ENCODE measurements at places on chromosomes 16 and 17.

DNA sequence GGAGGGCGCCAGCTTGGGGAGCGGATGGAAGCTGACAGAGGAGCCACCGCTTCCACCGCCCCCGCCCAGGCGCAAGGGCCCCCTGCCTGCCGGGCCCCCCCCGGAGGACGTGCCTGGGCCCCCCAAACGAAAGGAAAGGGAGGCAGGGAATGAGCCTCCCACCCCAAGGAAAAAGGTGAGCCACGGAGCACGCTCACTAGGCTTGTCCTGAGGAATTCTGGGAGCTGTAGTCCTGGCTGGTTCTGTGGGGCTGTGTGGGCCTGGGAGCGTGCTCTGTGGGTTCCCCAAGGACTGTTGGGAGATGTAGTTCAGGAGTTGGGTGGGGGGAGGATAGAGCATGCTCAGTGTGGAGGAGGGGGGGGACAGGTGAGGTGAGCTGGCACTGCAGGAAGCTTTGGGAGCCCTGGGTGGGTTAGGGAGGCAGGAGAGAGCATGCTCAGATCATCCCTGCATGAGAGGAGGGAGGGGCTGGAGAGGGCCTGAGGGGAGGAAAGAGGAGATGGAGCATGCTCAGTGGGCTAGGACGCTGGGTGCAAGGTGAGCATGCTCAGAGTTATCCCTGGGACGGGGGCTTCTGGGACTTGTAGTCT is 4.5 kb downstream of the FBXL19 start:
- peak; percentile 97 for DNase-seq

DNA sequence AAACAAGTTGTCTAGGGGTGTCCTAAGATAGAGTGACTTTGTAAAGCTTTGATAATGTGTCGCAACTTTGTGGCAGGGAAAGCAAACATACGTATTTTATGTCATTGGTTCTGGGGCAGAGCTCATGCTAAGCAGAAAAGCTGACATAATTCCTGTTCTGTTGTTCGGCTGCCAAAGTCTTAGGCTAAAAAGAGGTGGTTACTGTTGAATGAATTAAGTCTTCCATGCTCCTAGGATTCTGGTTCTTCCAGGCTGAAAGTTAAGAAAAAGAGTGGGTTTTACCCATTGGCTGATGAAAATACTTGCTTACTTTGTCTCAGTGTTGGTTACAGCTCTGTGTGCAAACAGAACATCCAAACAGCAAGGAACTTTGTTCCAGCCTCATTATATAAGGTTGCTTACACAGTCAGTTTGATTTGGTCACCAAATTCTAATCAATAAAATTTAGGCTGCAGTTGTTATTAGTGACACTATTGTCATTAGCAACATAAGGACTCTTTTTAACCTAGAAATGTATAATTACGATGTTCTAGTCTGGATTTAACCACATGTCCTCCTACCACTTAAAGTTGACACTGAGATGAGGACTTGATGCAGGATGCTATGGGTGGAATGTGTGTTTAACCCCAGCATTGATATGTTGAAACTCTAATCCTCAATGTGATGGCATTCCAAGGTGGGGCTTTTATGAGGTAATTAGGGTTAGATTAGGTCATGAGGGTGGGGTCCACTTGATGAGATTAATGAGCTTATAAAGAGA is 114.0 kb upstream of the GOT2 start:
- DNase-seq: no peak

DNA sequence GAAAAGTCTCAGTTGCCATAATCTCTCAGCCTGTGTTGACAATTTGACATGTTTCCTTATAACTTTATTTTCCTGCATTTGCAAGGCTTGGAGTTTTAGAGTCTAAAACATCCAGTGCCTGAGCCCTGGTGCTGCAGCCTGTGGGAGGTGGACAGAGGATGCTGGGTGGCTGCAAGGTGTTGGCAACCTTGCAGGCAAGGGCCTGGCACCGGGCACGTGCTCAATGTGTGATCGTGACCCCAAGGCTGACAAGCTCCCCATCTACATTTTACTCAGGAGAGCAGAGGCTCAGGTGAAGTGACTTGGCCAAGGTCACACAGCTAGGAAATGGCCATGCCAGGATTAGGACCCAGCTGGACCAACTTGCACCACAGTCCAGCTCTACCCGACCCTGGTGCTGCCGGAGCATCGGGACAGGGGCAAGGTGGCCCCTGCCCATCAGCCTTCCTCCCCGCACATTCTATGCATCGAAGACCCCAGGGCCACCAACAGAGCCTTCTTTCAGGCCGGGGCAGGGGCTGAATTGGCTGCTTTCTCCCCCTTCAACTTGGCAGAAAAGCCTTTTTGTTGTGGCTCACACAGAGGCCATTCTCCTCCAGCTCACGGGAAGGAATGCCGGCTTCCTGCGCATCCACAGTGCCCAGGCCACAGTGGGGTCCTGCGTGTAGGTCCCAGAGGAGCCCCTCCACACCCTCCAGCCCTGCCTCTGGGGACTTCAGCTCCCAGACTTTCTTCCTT is 23.1 kb downstream of the MMP15 start:
- no peak for DNase-seq

DNA sequence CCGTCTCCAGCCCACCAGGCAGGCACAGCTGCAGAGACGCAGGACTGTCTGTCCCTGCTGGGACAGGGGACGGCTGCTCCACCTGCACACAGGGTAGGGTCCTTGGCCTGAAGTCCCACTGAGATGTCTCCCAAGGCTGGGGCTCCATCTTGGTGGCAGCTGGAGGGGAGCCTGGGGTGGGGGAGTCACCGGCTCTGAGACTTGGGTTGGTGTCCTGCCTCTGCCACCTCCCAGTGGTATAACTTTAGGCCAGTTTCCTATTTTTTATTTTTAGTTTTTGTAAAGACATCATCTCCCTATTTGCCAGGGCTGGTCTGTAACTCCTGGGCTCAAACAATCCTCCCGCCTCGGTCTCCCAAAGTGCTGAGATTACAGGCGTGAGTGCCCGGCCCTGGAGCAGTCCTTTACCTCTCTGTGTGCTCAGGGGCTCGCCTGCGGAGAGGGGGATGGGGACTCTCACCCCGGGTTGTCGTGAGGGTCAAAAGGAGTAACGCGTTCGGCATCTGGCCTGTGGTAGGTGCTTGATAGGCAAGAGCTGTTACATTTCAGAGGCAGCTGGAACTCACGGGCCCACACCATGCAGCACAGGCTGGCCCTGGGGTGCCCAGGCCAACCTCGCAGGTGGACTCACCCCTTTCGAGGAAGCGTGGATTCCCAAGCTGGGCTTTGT is 46.6 kb upstream of the DOC2B start:
- DNase-seq: no peak

- DNase-seq: no peak
Observed at GRCh38 chr17:83028851-83029250, 50.6 kb upstream of the METRNL start.

DNA sequence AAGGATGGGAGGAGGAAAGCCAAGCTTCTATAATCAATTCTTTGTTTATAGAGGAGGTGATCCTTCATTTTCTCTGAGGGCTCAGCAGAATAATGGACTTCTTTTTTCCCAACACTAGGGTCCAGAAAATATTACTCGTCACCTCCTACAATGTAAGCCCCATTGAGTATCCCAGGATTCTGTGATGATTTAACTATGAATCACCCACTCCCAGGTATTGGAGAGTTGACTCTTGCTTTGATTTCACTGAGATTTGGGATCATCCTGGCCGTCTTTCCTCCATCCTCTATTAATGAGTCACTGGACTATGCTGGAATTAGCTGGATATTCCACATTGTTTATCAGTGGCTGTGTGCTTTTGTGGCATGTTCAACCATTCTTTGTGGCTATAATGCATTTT is 452.0 kb downstream of the NPIPA7 start:
- DNase-seq: no peak

GRCh38 chr16:16096121-16096857 is 127.0 kb downstream of the ABCC6 start:
- DNase-seq: no peak

DNA sequence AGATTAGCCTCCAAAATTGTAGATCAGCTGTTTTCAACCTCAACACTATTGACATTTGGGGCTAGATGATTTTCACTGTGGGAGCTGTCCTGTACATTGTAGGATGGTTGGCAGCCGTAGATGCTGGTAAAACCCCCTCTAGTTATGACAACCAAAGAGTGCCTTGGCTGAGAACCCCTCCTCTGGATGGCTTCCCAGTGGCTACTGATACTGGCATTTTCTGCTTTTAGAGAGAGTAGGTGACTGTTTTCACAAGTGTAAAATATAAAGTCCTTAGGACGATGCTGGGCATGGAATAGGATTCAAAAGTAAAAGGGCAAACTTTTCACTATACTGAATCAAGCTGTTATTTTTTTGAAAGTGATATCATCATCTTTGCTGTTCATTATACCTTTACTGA is 1048.8 kb upstream of the EEF2KMT start:
- no peak for DNase-seq

DNA sequence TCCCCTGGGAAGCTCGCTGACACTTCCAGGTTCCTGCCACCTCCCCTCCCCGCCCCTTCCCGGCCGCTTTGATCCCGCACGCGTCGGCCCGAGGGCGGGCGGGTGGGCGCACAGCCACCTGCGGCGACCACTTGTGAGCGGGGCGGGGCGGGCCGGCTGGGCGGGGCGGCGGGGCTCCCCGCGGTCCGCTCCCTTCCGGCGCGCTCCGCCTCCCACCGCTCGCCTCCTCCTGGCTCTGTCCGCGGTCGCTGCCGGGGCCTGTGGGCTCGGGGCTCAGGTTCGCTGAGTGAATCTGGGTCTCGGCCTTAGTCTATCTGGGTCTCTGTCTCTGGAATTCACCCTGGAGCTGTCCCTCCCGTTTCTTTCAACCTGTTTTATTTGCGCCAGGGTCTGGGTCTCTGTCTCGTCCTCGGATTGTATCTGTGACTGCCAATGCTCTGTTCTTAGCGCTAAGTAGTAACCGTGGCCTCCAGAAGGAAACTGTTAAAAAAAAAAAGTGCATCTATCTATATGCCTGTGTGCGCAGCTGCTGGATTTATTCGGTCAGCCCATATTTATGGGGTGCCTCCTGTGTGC is 2.7 kb upstream of the HES7 start:
- no peak for DNase-seq

- no peak for DNase-seq
Observed at GRCh38 chr17:50816271-50816670, 19.1 kb upstream of the WFIKKN2 start.

GRCh38 chr17:57623620-57624019 is 121.5 kb downstream of the CCDC182 start:
- no peak for DNase-seq

- DNase-seq: no peak
Observed at GRCh38 chr16:67714522-67714921, 4.6 kb downstream of the GFOD2 start.

- DNase-seq: no peak
Observed at GRCh38 chr16:70252355-70252988, 732 bp upstream of the EXOSC6 start.

DNA sequence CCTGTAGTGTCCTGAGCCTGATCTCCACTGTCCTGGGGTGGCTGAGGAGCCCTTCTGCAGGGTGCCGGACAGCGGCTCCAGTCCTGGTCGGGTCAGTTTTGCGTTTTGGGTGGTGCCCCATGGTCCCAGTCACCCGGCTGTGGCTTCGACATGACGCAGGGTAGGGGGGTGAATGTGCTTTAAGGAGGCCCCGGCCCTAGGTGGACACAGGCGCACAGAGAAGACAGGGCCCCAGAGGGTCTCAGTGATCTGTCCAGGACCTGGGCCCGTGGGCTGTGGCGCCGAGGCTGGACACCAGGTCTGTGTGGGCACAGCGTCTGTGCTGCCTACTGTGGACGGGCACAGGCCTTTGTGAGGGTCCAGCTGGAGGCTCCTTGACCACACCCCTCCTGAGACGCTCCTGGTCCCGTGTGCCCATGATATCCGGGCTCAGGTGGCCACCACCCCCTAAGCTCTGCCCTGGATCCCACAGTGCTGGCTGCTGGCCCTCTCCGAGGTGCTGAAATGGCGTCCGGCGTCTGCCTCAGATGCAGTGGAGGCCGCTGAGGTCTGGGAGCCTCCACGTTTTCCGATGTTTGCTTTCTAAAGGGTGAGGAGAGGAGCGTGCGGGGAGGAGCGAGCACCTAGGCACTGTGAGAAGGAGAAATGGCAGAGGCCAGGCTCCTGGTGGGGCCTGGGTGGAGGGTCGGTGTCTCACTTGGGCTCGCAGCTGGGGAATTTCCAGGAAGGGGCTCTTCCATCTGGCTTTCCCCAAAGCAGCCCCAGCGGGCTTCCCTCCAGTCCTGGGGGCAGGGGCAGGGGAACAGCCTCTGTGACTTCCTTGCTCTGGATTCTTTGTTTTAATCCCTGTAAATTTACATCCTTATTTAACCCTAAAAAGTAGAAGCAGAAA is 56.1 kb upstream of the ACSF3 start:
- no peak for DNase-seq

DNA sequence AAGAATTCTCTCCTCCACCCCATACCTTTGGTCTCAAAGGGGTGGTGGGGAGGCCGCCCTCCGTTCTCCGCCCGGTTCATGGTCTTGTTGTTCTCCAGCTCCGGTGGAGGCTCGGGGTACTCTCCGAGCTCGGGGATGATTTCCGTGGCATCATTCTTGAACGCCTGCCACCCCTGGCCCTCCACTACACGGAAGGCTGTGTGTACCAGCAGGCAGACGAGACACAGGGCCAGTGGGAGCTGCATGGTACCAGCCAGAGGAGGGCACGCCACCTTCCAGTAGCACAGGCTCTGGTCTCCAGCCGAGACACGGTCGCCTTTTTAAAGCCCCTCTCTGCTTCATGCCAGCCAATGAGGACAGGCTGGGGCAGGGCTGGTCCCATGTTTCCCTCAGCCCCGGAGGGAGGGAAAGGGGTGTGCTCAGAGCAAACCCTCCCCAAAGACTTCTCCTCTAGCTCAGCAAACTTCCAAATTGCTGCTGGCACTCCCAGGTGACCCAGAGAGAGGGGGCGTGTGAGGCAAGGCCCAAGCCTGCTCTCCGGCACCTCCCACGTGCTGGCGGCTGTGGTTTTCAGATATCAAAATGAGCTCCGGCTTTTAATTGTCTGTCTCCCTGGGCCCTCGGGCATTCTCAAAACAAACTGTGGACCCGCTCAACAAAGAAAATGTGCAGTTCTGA is at the start of gene SOST:
Gene SOST (minus strand): TSS at position 295 of the 678 bp plus-strand sequence. CDS start 50 bp downstream, at position 245.
- DNase-seq: no peak

DNA sequence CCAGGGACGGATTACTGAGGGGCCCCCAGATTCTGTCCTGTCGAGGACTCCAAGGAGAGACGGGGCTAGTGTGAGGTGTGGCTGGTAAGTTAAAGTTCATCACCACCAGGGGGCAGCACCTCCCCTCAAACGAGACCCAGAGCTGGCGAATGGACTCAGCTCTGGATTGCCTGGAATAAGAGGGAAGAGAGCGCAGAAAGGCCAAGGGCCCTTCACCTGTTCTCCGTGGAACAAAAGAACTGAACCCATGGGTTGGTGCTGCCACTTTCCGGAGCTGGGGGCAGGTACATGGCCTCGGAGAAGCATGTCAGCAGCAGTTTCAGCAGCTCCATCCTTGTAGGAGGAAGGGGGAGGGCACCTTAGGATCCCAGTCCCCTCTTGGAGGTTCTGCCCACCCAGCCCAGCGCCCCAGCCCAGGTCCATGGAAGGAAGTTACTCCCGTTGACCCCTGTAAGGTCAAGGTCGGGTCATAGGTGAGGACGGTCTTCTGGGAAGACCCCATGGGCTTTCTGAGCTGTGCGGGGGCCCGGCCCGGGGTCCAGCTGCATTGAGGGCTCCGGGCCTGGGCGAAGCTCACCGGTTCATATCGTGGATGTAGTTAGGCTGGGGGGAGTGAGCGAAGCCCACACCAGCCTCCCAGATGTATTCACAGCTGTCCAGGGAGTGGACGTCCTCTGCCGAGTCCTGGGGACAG is 10.8 kb downstream of the HID1 start:
- peak; percentile 50 for DNase-seq

- DNase-seq: no peak
Observed at GRCh38 chr16:86213437-86214205, 296.7 kb upstream of the FOXF1 start.

GRCh38 chr17:79433379-79433778 is 177.5 kb downstream of the RBFOX3 start:
- DNase-seq: no peak
